ENCODE measurements at places on chromosomes 5 and 9.
A peak's percentile ranks its signal among the peaks of the same experiment; 100 is the strongest.

GRCh38 chr5:96321345-96321744 lies 111.7 kb downstream of the PCSK1 start:
- DNase-seq = no peak

GRCh38 chr5:59326596-59326995 lies 566.9 kb downstream of the PDE4D start:
- DNase-seq = no peak

GRCh38 chr9:4490705-4491625 lies 697 bp downstream of the SLC1A1 start:
- no peak for DNase-seq

DNA sequence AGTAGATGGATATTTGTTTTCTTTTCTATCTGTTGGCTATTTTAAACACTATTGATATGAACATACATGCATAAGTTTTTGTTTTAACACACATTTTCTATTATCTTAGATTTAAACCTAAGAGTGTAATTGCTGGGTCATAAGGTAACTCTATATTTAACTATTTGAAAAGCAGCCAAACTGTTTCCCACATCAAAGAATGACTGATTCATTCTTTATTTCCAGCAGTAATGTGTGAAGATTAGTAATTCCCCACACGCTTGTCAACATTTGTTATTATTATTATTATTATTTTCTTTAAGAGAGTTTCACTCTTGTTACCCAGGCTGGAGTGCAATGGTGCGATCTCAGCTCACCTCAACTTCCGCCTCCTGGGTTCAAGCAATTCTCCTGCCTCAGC lies 1495.8 kb downstream of the EFNA5 start:
- DNase-seq = no peak

- DNase-seq = peak; percentile 43
Measured at GRCh38 chr9:6218099-6218502, 2.5 kb downstream of the IL33 start.

GRCh38 chr9:106820866-106821265 lies 42.1 kb upstream of the ZNF462 start:
- no peak for DNase-seq

GRCh38 chr9:138068601-138069035 lies 191.0 kb downstream of the CACNA1B start:
- DNase-seq = no peak

DNA sequence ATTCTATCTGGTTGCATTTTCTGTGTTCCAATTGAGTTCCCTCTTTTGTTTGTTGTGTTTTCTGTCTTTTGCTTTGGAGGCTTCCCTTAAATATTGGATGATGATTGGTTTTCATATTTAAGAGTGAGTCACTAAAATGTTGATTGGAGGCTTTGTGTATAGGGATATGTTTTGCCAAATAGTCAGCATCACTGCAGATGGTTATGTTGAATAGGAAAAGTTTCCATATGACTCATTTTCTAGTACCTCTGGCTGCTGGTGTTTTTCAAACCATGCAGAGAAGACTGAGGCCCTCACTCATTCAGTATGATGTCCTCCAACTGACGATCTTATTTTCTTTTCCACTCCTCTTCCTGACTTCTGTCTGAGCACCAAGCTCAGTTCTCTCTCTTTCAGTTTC lies 1290.0 kb downstream of the EFNA5 start:
- no peak for DNase-seq

DNA sequence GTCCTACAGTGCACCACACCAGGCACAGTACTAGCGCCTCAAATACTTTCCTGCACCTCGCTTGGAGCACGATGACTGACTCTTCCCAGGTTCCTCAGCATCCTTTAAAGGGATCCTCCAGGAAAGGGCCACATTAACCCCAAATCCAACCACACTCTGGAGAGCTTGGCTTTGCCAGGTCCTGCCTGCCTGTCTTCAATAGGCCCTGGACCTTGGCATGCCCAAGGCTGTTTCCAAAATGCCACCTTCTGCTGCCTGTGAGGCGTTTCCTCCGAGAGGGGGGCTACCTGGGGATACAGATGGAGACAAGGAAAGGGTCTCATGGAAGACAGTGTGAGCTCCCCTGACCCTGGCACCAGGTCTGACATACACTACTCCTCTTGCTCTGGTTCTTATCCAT lies 169.9 kb downstream of the DAB2IP start:
- no peak for DNase-seq

GRCh38 chr5:140694276-140694675 lies 3.0 kb downstream of the HARS2 start:
- DNase-seq = no peak

GRCh38 chr5:6721442-6721841 lies 8.2 kb downstream of the TENT4A start:
- no peak for DNase-seq

- DNase-seq = peak; percentile 65
Measured at GRCh38 chr9:110752766-110753165, 84.2 kb downstream of the MUSK start.

DNA sequence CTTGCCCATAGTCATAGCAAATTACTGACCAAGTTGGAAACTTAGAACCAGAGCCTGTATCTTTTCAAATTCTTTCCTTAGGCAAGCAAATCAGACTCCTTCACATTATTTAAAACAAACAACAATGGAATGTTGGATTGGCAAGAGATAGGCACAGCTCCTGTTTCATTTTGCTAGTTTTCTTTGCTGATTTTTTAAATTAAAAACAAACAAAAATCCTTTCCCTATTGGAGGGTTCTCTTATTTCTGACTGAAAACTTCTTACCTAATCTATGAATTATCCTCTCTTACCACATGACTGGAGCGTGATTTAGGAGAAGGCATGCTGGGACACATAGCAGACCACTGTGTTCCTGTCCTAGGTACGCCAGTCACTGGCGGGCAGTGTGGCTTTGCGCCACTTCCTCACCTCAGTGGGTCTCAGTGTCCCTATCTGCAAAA lies 63.0 kb downstream of the TTC39B start:
- peak; percentile 8 for DNase-seq

GRCh38 chr9:98652302-98652701 lies 56.4 kb downstream of the GABBR2 start:
- DNase-seq = no peak

DNA sequence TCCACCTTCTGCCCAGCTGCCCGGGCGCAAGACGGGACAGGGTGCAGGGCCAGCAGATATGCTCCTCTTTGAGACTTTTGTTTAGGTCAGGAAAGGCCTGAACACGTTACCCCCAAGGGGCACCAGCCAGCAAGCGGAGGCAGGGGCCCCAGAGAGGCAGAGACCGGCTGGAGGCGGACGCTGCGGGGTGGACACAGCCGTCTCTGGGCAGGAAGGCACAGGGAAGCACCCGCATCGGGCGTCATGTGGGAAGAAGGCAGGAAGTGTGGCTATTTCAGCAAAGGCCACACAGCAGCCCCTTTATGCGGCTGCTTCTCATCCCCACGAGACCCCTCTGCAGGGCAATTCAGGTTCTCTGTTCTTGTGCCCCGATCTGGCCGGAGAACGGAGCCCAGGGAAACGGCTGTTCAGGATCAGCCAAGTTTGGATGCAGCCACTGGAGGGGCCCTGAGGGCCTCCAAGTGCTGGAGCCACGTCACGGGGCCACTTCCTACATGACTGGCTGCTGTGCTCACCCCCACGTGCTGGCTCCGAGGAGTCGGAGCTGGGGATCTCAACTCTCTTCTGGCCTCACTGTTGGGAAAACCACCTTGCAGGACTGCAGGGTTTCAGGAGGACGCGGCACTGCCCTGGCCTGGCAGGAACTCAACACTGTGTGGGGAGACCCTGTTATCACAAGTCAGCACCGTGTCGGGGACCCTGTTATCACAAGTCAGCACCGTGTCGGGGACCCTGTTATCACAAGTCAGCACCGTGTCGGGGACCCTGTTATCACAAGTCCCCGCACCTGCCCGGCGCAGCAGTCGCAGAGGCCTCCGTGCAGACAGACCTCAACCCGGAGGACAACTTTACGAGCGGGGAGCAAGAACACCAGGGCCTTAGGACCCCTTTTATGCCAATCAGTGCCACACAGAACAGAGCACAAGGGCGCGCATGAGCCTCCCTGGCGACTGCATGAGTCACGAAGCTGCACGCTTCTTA lies 44.4 kb downstream of the SLC12A7 start:
- DNase-seq = no peak

GRCh38 chr9:20033511-20033910 lies 244.7 kb upstream of the SLC24A2 start:
- no peak for DNase-seq

GRCh38 chr9:136787690-136788400 lies 3.3 kb upstream of the TMEM141 start:
- peak; percentile 69 for DNase-seq

DNA sequence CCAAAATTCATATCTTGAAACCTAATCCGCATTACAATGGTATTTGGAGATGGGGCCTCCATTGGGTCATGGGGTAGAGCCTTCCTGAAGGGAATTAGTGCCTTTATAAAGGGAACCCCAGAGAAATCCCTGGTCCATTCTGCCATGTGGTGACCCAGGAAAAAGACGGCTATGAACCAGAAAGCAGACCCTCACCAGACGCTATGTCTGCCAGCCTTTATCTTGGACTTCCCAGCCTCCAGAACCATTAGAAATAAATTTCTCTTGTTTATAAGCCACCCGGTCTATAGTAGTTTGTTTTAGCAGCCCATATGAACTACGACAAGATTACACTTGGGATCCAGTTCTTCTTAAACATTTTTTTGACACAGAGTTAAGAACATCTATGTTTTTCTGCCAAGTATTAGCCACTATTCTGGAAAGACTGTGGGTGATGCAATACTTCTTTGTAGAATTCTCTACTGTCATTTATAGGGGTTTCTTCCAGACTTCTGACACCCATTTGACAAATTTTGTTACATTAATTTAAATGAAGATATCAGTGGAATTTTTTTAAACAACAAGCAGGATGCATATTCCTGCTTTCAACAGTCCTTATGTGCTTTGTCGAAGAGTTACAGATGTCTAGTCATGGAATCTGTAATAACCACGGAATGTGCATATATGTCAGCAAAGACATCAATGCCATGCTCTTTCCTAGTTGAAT lies 572.4 kb downstream of the NR2F1-AS1 start:
- DNase-seq = no peak

GRCh38 chr5:121053055-121053985 lies 589.2 kb downstream of the PRR16 start:
- no peak for DNase-seq

GRCh38 chr9:16970321-16970720 lies 99.9 kb upstream of the BNC2 start:
- DNase-seq = no peak

- no peak for DNase-seq
Measured at GRCh38 chr5:174120401-174121005, 75.0 kb downstream of the NSG2 start.

DNA sequence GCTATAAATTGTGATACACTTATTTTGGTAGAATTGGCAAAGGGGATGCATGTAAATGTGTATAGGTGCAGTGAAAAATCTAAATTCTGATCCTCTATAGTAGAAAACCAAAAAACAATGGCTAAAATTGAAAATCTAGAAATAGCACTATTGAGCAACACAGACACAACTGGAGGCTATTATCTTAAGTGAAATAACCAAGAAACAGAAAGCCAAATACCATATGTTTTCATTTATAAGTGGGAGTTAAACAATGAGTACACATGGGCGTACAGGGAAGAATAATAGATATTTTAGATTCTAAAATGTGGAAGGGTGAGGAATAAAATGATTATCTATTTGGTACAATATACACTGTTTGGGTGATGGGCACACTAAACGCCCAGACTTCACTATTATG lies 183.2 kb upstream of the TUSC1 start:
- DNase-seq = no peak

DNA sequence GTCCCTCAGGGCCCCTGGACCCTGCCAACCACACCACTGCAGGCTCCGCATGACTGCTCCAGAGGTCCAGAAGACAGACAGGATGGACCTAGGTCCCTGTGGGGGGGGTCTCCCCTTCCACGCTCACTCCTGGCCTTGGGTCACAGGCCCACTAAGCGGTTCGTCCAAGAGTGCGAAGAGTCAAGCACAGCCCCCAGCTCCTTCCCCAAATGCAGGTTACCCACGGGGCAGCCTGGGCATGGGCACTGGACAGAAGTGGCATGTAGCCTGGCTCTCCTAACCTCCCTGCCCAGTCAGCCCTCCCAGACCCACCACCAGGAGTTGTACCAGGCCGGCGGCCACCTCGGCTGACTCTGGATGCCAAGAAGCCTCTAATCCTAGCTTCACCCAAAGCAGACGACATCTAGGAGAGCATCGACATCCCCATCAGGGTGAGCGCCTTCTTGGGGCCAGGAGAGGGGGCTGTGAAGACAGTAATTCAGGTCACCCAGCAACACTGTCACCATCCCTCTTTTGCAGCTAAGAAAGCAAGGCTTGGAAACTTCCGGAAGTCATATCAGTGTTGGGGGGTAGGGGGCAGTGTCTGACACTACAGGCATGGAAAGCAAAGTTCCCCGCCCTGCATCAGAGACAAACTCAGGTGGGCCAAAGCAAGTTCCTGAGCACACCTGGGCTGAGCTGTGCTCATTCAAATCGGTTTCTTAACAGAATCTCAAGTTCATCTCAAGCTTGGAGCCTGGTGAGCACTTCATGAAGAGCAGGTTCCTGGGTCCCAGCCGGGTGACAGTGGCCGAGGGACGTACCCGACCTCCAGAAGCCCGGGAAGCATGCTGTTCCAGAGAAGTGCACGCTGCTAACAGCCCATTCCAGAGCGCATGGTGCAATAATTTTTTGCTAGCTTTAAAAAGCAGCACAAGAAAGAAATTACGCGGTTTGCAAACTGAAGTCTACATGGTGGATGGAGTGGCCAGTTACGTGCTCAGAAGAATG lies 68.7 kb downstream of the SEMA4D start:
- DNase-seq = no peak

- DNase-seq = no peak
Measured at GRCh38 chr5:43413966-43414365, 1.8 kb upstream of the CCL28 start.

- DNase-seq = no peak
Measured at GRCh38 chr5:139675825-139676224, 27.7 kb downstream of the CXXC5 start.

GRCh38 chr9:95264954-95265615 lies 52.4 kb downstream of the FANCC start:
- DNase-seq = no peak

GRCh38 chr9:33880211-33881089 lies 63.5 kb downstream of the UBE2R2 start:
- no peak for DNase-seq

DNA sequence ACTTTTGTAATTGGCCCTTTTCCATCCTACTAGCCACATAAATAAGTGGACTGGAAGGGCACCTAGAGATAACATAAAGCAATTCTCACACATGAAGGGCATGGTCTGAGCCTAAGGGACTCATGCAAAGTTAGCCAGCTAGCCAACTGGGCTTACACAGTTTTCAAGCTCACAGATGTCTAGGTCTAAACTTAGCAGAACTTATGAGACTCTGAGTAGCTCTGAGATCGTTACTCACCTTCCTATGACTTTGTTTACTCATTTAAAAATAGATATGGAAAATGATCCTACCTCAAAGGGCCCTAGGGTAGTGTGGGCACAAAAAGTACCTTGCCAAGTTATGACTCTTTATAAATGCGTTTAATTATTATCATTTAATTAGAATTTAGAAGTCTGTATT lies 410.4 kb upstream of the MPDZ start:
- DNase-seq = no peak

DNA sequence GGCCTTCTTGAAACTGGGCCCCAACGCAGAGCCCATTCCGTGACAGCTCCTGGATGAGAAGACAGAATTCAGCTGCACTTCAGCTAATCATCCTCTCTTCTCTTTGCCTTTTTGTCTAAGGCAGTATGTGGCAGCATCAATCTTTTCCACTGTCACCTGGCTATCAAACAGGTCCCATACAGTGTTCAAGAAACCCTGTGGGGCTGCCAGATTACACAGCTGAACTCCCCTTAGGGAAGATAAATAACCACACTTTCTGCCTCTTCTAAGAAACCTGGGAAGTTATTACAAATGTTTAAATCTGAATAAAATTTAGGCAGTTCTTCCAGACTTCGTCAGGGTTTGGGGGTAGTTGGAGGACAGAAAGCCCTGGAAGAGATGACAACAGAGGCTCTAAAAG lies 61.0 kb downstream of the SPEF2 start:
- no peak for DNase-seq

Measured in prostate gland (tissue), 2 donors.